ENCODE measurements at places on chromosomes 2 and 18.

GRCh38 chr2:182078988-182079602, 93.4 kb downstream of the PPP1R1C start:
- no peak for DNase-seq

DNA sequence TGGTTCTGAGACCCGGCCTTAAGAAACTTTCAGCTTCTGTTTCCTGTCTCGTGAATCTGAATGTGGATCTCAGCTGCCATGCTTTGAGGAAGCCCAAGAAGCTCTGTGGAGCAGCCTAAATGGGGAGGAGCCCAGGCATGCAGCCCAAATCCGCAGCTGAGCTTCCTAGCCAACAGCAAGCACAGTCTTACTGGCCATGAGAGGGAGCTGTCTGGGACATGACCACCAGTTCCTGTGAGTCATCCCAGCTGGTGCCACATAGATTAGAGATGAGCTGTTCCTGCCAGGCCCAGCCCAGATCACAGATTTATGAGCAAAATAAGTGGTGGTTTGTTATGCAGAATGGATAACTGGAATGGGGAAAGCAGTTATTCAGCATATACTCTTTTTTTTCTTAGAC, 224.4 kb upstream of the APCDD1 start:
- no peak for DNase-seq

DNA sequence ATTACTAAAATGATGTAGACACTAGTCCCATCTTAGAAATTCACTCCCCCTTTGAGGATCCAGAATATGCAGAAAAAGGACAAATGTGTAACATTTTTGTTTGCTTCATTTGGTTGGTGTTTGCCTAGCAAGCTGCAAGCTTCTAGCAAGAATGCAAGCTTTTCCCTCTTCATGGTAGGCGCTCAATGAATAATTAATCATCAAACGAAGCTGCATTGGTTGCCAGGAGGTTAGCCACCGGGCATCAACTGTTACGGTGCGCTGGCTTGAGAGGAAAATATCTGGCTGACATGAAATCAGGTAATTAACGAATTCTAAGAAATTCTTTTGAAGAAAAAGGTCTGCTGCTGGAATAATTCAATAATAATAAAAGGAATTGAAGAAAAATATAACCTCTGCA, 341.0 kb upstream of the KYNU start:
- no peak for DNase-seq

- DNase-seq, result no peak
Observed at GRCh38 chr2:22957446-22957845, 427.5 kb upstream of the KLHL29 start.

- DNase-seq, result no peak
Observed at GRCh38 chr2:44453259-44453658, 91.5 kb downstream of the CAMKMT start.

All from stimulated activated CD4-positive, alpha-beta T cell treated with anti-CD3 and anti-CD28 coated beads, Interleukin-12 subunit alpha, Interleukin-12 subunit beta, amount 100 ng/mL, for 24 hours (primary cell).